ENCODE measurements at places on chromosomes 3 and 15.
A peak's percentile ranks its signal among the peaks of the same experiment; 100 is the strongest.

- DNase-seq: peak; percentile 58
Observed at GRCh38 chr3:191329654-191330529, at the start of gene UTS2B. Gene UTS2B (minus strand): TSS chr3:191330526. CDS start chr3:191282189, 48,337 bp downstream.

DNA sequence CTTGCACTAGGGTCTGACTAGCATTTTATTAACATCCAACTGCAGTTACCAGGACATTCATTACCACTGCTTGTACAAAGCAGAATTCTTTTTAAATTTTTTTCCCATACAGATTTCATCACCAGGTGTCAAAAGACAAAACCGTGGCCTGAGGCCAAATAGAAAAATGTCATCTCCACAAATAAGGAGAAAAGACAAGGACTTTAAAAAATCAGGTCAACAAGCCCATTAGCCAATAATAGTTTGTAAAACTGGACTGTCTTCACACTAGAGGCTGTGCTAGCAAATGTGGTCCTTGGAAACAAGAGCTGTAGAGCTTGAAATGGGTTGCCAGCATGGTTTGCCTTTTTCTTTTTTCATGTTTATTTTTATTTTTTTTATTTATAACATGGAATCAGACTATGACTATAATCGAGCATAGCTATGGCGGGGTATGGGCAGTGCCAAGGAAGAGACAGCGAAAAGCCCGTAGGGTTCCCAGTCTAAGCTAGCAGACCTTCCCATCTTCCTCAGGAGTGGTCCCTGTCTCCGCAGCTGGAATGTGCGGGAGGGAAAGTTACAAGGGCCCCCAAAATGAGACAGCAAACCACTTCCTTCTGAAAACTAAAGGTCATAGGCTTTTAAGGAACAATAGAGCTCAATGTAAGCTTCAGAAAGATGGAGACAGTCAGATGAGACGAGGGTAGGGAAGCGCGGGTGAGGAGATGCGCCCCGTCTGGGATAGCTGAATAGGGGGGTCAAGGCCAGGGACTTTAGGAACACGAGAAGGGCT lies 1.5 kb downstream of the PTPN9 start:
- DNase-seq: peak; percentile 40

- peak; percentile 47 for DNase-seq
Observed at GRCh38 chr3:49880581-49881315, 11.0 kb upstream of the CAMKV start.

- DNase-seq: peak; percentile 53
Observed at GRCh38 chr3:190552969-190553759, 39.3 kb downstream of the IL1RAP start.

- DNase-seq: no peak
Observed at GRCh38 chr3:174220775-174221554, 638.2 kb upstream of the NAALADL2 start.

Data from RPMI8226 (cell line).